Right renal pelvis (tissue), 4 donors: ENCODE measurements at places on chromosomes 12 and 14. TPM values are rescaled to one million over a fixed set of nuclear protein-coding genes. Genes with fewer than 3 reads are reported as not detected.

GRCh38 chr12:107127482-107128430 is 34.4 kb upstream of the CRY1 start:
- DNase-seq, result no peak

Gene CLEC7A
- 2.3 TPM for polyA plus RNA-seq

GRCh38 chr12:44526655-44527182 is 349.4 kb downstream of the NELL2 start:
- no peak for DNase-seq

Gene OAS3
- 9.6 TPM for polyA plus RNA-seq

DNA sequence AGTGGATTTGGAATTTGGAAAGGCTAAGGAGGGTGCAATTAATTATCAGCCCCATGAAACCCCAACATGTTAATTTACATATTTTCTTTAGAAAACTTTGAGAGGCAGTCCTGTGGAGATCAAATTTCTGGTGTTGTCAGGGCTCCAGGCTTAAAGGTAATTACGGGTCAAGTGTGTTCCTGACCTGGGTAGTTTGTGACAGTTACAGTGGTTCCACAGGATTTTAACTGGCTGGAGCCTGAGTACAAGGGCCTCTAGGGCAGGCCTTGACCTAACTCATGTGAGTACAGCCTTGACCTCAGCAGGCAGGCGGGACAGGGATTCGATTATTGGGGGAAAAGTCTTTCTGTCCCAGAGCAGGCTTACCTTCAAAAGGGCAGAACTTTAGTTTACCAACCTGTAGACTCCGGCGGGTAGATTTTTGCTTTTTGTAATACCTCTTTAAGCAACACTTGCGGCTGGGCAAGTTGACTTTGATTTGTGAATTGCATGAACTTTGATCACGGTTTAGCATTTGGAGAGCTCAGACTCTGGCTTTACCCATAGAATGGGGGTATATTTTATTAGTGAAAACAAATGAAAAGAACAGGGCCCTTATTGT is 8.4 kb upstream of the PPTC7 start:
- DNase-seq, result no peak
